ENCODE measurements at places on chromosomes 7 and 10. TPM values are rescaled to one million over a fixed set of nuclear protein-coding genes. Genes with fewer than 3 reads are reported as not detected.

The TFR2 gene
- total RNA-seq: 0.30 TPM

The MINPP1 gene
- total RNA-seq: 21.8 TPM

The JAKMIP3 gene
- 2.1 TPM for total RNA-seq

The MCM10 gene
- 1.7 TPM for total RNA-seq

The PNLIP gene
- not detected for total RNA-seq

The ANXA8L1 gene
- total RNA-seq: 2.8 TPM

The TAS2R41 gene
- total RNA-seq: not detected

The LRIT1 gene
- total RNA-seq: not detected

GRCh38 chr7:16630654-16631053 is 14.9 kb downstream of the ANKMY2 start:
- no peak for DNase-seq

GRCh38 chr7:44309271-44310091 is 15.9 kb downstream of the CAMK2B start:
- peak; percentile 82 for DNase-seq

DNA sequence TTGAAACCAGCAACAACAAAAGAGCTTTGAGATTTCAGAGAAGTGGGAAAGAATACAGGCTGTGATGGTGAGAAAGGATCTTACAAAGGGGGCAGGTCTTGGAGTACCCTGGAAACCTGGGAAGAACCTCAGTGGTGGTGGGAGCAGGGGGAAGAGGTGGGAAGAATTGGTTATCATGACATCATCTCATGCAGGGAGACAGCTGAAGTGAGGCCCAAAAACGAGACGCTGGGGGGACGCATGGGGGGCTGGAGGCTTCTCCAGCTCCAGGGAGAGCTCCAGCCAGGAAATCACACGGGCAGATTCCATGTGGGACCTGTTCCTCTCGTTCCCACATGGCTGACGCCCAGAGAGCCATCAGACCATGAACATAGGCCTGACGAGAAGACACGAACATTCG is 177.3 kb upstream of the RNF32 start:
- no peak for DNase-seq

- no peak for DNase-seq
These were observed 44.4 kb upstream of the AMPH start for GRCh38 chr7:38675494-38676106.

DNA sequence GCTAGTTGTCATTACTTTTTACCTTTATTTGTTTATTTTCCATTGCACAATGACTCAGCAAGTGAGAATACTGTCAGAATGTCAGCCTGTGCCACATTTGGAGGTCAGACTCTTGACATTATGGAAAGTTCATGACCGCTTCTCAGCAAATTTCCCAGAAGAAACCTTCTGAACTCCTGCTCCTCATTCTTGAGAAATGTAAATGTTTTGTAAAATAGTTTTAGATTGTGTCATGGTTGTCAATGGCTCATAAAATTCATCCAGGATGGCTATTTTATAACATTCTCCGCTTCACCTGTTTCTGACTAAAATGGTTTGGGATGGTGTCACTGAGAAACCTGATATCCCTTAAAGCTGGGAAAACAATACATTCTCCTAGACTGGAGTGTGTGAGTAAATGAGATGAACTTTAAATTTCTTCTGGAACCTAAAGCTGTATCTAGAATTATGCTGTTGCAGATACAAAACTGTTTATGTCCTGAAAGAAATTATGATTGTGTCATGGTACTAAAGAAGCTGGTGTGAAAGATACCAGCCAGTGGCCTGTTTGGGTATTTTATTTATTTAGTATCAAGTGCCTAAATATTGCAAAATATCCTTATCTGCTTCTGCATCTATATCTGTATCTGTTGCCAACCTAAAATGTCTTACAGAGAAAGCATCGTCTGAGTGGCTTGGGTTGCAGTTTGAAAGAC is 671.7 kb downstream of the GATA3 start:
- no peak for DNase-seq

GRCh38 chr7:86209036-86209435 is 434.7 kb upstream of the GRM3 start:
- no peak for DNase-seq

DNA sequence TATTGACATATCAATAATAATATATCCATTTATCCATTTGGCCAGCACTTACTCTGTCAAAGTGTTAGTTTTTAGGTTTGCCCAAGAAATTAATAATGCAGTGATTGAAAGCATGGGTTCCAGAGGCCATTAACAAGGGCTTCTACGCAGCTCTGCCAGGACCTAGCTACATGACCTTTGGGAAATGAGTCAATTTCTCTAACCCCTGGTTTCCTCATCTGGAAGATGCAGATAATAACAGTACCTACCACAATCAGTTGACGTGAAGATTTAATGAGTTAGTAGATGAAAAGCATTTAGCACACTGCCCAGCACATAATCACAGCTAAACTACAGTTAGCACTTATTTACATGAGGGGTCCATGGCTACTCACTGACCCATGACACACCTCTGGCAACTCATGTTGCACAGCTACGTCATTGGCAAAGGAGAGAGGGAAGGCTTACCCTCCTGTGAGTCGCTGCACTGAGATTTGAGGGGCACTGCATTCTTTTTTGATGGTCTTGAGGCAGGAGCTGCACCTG is 263.7 kb downstream of the PLXNA4 start:
- no peak for DNase-seq

- no peak for DNase-seq
These were observed 21.2 kb downstream of the PDE1C start for GRCh38 chr7:32048970-32049491.

DNA sequence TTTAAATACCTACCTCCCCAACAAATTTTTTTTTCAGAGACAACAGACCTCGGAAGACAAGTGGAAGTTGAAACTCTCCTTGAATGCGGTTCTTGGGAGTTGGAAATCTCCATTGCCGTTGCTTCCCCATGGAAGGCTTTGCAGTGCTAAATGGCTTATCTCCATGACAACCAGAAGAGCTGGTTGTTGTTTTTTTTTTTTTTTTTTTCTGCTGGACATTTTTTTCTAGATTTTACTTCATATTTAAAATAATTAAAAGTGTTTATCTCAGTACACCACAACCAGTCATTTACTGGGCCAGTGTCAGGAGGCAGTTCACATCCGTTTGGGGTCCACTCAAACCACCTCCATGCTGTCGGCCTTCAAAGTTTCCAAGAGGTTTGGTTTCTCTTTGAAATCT is 348.5 kb upstream of the PRKCQ start:
- no peak for DNase-seq

- no peak for DNase-seq
These were observed 5.7 kb downstream of the GRID2IP start for GRCh38 chr7:6545398-6546126.

GRCh38 chr10:11018432-11018841 is 765 bp downstream of the CELF2 start:
- DNase-seq: peak; percentile 56

- DNase-seq: no peak
These were observed 115.3 kb upstream of the WDR11 start for GRCh38 chr10:120735773-120736371.

- DNase-seq: no peak
These were observed 42.2 kb upstream of the EGR2 start for GRCh38 chr10:62858364-62858763.

- no peak for DNase-seq
These were observed 6.0 kb downstream of the ADD3 start for GRCh38 chr10:110013630-110014293.

DNA sequence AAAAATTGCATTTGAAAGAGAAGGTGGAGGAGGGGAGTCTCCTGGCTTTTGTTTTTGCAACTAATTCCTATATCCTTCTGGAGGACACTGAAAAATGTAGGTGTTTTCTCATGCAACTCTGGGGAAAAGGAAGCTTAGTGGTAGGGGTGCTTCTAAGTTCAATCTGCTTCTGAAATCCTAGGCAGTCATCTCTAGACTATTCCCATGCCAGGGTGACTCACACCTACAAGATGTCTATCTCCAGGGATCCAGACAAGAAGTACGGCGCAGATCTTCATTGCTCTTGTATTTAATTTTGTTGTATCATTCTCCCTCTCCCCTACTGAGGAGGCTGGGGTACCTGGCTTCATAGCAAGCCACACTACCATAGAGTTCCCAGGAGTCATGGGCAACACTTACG is 258.8 kb downstream of the PHF14 start:
- no peak for DNase-seq

DNA sequence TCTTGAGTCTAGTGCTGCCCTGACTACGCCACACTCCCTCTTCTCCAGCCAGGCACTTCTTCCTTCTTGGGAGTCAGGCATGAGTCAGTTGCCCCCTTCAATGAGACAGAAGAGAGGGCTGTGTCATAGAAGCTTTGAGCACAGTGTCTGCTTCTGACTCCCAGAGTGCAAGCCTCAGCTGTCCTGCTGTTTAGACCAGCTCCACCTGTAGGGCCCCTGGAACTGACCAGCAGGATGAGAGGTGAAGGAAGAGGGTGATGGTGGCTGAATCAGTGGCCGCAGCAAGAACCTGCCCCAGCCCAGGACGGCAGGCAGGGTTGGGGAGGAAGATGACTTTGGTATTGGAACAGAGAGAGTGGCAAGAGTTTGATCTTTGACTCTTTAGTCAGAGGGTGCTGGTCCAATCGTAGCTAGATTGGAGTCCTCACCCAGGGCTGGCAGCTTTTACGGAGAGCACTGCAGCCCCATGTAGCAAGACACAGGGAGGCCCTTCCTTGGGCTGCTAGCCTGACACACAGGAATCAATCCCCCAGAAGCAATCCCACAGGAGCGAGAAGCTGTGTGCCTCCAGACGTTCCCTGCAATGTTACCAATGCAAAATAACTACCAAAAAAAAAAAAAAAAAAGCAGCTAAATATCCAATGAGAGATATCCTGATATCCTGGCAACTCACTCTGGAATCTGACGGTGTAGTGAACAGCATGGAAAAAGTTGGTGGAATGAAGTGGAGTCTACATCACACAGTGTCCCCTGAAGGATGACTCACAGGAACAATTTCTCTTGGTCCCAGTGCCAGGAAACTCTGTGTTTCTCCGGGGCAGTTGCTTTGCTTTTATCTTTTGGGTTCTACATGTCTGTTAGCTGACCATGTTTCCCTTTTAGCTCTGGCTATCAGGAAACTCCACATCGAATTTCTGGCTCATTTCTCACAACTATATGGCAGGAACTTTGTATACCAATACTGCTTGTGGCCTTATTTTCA is 6.9 kb downstream of the C10orf62 start:
- DNase-seq: peak; percentile 32

- no peak for DNase-seq
These were observed 378.8 kb upstream of the PODXL start for GRCh38 chr7:131935180-131935579.

DNA sequence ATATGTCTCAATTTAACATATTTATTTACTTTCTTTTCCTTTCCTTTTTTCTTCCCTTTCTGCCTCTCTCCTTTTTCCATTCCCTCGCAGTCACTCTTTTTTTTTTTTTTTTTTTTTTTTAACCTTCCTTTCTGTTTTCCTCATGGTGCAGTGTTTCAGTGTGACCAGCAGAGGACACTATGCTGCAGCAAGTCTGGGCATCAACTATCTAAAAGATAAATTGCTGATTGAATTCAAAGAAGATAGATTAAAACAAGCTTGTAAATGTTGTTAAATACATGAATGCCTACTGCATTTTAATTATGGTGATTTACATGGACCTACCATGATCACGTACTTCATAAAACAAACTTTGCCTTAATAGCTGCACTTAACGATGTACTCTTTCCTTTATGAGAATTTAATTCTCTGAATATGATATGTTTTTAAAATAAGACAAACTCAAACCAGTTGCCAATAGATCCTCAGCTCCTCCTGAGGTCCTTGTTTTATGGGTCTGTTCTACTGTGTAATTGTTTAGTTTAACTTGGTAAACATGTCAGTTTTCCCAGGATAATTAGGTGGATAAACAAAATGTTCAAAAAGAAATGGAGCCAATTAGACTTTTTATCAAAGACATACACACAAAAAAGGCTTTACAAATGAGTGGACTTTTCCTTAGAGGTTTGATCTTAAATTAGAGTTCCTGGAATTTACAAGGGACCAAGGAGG is 101.0 kb upstream of the AGR3 start:
- DNase-seq: no peak

DNA sequence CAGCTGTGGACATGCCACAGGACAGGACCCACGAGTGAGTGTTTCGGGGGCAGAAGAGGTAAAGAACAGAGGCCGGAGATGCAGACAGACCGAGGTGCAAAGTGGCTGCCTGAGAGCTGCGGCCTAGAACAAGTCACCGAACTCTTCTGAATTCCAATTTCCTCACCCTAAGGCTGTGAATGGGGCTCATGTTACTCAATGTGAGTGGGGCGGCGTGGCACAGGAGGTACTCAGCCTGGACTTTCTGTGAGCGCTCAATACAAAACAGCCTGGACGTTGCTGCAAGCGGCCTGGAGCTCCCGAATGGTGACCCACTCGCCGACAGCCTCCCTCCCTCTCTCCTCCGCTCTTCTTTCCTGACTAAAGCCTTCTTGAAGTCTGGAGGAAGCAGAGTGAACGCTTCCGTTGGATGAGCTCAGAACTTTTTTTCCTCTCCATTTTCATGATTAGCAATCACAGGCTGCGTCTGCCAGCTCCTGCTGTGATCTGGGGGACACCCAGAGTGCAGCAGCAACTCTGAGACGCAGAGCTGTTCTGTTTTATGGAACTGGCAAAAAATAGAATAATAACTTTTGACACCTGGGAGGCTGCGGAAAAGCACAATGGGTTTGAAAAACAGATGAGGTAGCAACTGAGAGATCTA is 108.5 kb downstream of the PTPRN2 start:
- no peak for DNase-seq

DNA sequence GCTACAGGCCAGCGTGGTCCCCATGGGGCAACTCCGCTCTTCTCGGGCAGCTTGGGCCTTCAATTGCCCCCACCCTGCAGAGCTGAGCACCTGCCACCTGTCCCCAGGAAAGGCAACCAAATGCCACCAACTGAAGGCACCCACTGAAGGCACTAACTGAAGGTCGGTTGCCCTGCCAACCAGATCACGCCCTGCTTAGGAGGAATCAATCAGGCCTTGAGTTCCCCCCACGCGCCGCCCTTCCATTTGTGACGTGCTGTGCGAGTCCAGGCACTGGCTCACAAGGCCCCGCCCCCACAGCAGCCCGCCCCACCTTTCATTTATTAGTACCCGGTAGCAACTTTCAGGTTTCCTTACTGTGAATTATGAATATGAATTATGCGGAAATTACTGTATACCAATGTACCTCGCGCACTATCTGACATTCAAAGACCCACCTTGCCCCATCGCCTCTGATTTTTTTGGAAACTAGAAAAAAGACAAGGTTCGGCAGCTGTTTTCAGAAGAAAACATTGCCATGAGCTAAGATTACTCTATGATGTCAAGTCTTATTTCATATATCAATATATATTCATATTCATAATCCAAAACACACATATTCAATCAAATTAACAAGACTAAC is 83.6 kb upstream of the ABI1 start:
- DNase-seq: no peak

DNA sequence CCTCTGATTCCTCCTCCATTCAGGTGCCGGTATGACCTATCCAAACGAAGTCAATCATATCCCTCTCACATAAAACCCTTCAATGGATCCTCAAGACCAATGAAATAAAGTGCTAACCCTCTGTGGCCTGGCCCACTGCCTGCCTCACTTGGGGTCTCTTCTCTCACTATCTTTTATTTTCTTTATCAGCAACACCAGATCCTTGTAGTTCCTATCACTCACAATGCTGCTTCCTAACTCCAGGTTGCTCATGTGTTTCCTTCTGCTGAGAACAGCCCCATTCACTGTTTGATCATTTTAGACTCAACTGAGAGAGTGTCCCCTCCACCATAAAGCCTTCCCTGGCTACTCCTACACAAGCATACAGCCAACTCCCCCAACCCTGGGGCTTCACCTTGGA is 180.6 kb downstream of the DOCK4 start:
- no peak for DNase-seq

Measured in ovary (tissue), 10 donors.